ENCODE measurements at places on chromosomes 3 and 15.

- no peak for DNase-seq
- no peaks in the 10 kb centered on the region for H3K27me3 ChIP-seq
- H3K4me3 ChIP-seq = no peak overlapping the region
- no peak overlapping the region for H3K27ac ChIP-seq
Measured at GRCh38 chr3:134677987-134678308, 27.1 kb upstream of the KY start.

DNA sequence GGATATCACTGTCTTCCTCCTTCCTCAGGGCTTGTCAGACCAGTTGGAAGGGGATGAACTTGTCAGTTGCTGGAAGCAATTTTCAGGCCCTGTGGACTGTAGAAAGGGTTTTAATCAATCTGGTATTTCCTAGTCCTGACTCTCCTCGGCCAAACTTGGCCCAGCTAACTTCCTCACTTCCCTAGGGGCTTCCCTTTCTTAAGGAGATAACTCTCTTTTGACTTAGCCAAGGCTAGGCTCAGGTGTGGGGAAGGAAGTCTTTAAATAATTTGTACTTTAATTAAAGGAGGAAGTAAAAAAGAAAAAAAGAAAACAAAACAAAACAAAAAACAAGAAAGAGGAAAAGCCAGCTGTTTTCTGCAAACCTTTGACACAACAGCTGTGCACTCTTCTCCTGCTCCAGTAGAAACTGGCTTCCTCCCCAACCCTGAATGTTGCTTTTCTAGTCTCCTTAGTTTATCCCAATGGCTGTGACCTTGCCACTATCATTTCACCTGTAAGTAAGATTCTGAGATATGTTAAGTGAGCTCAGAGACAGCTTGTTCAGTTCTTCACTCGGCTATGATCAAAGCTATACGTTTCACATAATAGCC lies 53.0 kb upstream of the ST3GAL6 start:
- H3K36me3 ChIP-seq = no peaks in the 10 kb centered on the region
- H3K27me3 ChIP-seq = no peaks in the 10 kb centered on the region
- no peak for DNase-seq
- H3K4me3 ChIP-seq = no peak overlapping the region
- H3K4me1 ChIP-seq = no peaks in the 10 kb centered on the region
- H3K27ac ChIP-seq = no peak overlapping the region

DNA sequence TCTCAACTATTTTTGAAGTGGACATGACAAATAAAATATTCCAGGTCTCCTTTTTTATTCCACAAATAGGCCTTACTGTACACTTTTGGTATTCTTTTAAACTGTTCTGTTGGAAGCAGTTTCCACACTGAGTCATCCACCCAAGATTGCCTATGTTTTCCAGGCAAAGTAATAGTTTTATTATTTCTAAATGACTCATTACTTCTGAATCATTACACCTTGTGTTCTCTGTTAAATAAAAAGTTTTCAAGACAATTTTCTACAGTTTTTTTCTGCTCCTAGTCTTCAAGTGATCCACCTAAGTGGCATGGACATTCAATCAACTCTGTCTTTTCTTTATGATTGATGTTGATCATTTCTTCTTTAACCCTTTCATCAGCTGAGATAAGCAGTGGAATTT lies 26.5 kb downstream of the PPP2R3A start:
- no peak overlapping the region for H3K4me3 ChIP-seq
- peaks cover 1% of the 10 kb centered on the region for H3K27me3 ChIP-seq
- no peak for DNase-seq
- H3K27ac ChIP-seq = no peak overlapping the region

- no peaks in the 10 kb centered on the region for H3K4me1 ChIP-seq
- no peaks in the 10 kb centered on the region for H3K36me3 ChIP-seq
- H3K27ac ChIP-seq = no peak overlapping the region
- H3K27me3 ChIP-seq = no peaks in the 10 kb centered on the region
Measured at GRCh38 chr3:187830181-187830580, 84.9 kb upstream of the BCL6 start.

DNA sequence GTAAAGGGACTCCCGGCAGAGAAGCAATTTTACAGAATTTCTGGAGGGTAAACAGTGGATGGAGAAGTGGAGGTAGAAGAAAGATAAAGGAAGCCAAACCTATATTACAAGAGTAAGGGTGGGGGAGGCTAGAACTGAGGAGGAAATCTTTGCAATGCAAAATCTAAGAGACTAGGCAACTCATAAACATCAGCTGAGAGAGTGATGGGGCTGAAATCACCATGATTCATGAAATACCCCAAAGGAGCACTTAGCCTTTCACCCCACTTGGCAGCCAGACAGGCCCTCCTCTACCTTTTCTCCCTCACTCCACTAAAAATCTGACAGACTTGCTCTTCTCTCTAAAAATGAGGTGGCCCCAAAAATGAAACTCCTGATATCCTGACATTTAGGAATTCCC lies 19.5 kb upstream of the ZBTB38 start:
- H3K4me1 ChIP-seq = no peaks in the 10 kb centered on the region
- H3K4me3 ChIP-seq = no peak overlapping the region
- DNase-seq = no peak
- H3K36me3 ChIP-seq = no peaks in the 10 kb centered on the region
- no peaks in the 10 kb centered on the region for H3K27me3 ChIP-seq

DNA sequence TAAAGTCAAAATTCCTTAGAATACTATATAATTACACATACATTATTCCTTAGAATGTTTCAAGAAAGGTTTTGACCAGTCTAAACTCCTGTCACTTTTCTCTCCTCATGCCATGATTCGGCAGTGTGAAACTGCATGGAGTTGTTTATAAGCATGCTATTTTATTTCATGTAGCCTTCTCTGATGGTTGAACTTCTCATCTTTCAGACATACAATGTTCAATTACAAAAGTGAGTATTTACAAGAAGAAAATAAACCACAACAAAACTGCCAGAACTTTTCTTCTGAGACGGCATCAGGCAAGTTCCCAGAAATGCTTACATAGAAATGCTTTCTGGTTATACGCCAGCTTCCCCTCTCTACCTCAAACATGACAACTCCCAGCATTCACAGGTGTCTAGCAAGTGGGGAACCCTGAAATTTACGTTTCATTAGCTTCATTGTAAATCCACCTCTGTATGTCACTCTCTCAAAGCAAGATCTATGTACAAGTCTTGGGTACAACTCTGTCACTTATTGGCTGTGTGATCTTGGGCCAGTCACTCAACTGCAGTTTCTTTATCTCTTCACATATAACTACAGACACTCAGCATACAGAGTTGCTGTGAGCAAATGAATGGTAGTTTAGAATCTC lies 42.7 kb downstream of the HDGFL3 start:
- no peak overlapping the region for H3K4me3 ChIP-seq
- no peaks in the 10 kb centered on the region for H3K27me3 ChIP-seq
- H3K27ac ChIP-seq = no peak overlapping the region
- no peak for DNase-seq

- H3K36me3 ChIP-seq = no peaks in the 10 kb centered on the region
- H3K4me1 ChIP-seq = peaks cover 6% of the 10 kb centered on the region
- no peak for DNase-seq
- no peaks in the 10 kb centered on the region for H3K27me3 ChIP-seq
- no peak overlapping the region for H3K27ac ChIP-seq
Measured at GRCh38 chr3:48588230-48588629, 6.9 kb downstream of the COL7A1 start.

- H3K4me3 ChIP-seq = no peak overlapping the region
- H3K27me3 ChIP-seq = no peaks in the 10 kb centered on the region
- no peak overlapping the region for H3K27ac ChIP-seq
- no peaks in the 10 kb centered on the region for H3K36me3 ChIP-seq
- DNase-seq = no peak
Measured at GRCh38 chr3:56837196-56837955, 35.6 kb upstream of the ARHGEF3 start.

GRCh38 chr3:101827211-101828174 lies 21.8 kb upstream of the NFKBIZ start:
- no peaks in the 10 kb centered on the region for H3K27me3 ChIP-seq
- peak overlapping the region; percentile 64 for H3K27ac ChIP-seq
- no peak for DNase-seq

All from H1 (cell line).